AG09309 (cell line): ENCODE measurements at places on chromosomes 3 and 15.
A peak's percentile ranks its signal among the peaks of the same experiment; 100 is the strongest.

DNA sequence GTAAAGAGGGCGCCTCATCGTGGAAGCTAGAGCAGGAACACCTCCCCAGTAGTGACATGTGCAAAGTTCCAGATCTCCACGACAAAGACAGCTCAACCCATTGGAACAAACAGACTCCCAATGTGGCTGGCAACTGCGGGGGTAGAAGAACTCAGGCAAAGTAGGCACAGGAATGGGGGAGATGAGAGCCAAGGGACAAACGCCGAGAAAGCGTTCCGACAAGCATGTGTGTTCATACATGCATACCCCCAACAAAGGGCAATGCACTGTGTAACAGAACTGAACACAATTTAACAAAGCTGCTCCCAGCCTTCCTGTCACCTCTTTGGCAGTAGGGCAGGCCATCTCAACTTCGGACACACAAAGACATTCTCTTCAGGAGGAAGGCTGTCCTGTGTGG lies 11.6 kb downstream of the RCCD1 start:
- no peak for DNase-seq

GRCh38 chr3:24523988-24524727 lies 29.5 kb upstream of the THRB start:
- DNase-seq: no peak

- DNase-seq: no peak
These were observed 65.3 kb downstream of the MEIS2 start for GRCh38 chr15:37034835-37035748.

DNA sequence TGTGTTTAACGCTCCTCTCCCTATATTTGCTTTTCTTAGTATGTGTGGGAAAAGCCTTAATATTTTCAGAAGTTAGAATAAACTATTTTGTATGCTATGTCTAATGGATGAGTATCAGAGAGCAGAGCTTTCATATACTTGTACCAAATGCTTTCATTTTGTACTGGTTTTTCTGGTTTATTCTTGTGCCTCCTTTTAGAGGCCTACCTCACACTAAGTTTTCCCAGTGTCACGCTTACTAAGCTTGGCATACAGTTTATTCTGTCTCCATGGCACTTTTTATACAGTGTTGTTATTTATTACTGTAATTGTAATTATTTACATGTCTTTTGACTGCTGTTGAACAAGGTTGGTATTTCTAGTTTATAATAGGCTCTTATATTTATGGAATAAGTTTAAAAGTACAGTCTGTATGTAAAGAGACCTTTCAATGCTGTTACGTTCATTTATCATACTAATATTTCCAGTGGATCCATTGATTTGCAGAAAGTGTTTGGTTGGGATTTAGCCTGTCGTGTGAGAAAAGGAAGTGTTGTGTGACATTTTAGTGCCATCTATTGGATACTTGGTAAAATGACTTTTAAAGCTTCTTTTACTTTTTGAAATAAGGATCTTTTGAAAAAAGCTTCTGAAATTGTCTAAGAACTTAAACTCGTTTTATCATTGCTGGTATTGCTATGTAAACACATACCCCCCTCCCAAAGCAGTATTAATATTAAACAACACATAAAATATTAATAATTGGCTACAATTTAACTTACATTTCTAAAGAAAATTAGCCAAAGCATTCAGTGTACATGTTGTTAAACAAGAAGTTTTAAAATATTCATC lies 5.2 kb upstream of the EBLN2 start:
- DNase-seq: peak; percentile 25

DNA sequence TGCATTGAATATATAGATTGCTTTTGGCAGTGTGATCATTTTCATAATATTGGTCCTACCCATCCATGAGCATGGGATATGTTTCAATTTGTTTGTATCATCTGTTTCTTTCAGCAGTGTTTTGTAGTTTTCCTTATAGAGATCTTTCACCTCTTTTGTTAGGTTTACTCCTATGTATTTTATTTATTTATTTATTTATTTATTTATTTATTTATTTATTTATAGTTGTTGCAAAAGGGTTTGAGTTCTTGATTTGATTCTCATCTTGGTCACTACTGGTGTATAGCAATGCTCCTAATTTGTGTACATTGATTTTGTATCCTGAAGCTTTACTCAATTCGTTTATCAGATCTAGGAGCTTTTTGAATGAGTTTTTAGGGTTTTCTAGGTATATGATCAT lies 478.2 kb downstream of the UNC13C start:
- no peak for DNase-seq

DNA sequence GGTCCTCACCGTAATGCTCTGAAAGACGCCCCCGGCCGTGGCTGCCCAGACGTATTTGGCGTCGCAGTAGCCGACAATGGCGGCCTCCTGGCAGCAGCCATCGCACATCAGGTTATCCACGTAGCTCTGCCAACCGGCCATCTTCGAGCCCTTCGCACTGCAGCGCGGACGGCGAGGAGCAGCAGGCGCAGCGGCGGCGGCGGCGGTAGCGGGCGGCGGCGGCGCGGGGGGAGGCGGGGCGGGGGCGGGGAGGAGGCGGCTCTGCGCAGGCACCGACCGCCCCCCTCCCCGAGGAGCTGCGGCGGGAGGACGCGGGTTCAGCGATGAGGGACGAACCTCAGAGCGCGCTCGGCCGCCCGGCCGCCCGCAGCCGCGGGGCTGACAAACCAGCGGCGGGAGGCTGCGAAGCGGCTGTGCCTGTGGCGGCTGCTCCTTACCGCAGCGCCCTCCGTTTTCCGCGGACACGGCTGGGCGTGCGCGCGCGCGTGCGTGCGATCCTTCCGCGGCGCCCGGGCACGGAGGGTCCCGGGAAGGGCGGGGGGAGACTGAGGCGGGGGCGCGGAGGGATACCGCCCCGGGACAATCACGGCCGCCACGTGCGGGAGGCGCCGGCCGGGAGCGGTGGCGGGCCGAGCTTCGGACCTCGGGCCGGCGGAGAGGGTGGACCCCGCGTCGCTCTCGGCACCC lies at the start of gene PFN2:
Gene PFN2 (minus strand): TSS at position 180 of the 687 bp plus-strand sequence. CDS start 39 bp downstream, at position 141.
- DNase-seq: no peak

DNA sequence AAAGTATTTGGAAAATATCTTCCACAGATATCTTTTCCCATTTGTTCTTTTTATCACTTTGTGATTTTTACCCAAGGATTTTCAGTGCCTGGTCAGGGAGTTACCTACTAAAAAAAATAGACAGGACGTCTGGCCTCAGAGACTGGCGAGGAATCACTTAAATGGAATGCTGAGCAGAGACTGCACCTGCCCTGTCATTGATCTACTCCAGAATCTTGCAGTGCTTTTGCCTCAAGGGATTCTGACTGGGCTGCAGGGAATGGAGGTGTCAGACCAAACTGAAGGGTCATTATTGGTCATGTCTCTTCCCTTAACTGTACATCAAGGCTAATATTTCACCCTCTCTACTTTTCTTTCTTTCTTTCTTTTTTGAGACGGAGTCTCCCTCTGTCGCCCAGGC lies 12.1 kb upstream of the RYR3 start:
- no peak for DNase-seq

GRCh38 chr15:61116825-61117224 lies 112.3 kb downstream of the RORA start:
- DNase-seq: no peak

GRCh38 chr3:133171831-133172230 lies 133.6 kb downstream of the TMEM108 start:
- no peak for DNase-seq

DNA sequence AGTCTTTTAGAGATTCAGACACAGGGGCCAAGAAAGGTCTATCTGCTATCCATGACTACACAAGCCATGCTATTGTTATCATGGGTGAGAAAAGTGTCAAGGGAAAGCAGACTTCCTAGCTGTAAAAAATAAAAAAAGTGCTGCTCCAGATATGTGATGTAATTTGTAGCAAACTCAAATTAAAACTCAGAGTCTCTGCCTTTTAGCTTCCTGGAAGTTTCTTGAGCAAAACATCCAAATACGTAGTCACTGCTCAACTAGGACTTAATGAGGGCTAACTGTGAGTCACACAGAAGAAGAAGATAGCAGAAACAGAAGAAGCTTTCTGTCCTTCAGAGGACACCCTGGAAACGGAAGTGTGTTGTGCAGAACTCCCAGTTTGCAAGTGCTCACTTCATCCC lies 393.4 kb upstream of the NR2F2 start:
- peak; percentile 17 for DNase-seq

GRCh38 chr15:88571153-88571851 lies 24.8 kb upstream of the DET1 start:
- no peak for DNase-seq

DNA sequence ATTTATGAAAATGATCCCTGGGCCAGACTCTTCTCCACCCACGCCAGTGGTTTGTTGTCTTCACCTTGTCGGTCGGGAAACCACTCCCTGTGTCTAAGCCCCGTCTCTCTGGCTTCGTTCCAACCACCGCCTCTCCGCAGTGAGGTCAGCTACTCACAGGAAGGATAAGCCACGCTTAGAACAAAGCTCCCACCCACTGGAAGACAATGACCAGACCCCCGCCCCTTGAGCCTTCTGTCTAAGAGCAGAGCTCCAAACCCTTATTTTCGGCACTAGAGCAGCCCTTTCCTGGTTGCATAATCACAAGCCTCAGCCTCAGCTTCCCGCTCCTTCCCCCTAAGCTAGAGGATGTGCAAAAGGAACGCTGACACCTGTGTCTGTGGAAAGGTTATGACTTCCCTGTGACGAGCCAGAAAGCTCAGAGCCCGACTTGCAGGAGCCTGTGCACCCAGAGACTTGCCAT lies 114.9 kb upstream of the MEF2A start:
- DNase-seq: no peak

DNA sequence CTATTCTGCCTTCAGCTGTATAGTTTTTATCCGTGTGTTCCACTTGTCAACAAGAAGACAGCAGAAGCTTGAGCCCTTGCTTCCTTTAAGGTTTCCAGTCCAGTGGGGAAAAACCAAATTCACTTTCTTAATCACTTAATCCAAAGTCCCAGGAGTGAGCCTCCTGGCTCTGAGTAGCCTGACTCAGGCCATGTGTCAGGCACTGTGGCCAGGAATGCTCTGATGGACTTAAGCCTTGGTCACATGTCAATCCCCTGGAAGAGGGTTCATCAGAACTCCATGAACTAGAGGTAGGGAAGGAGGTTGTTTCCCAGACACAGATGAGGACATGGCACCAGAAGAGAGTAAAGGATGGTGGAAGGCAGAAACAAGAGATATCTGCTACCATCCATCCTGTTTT lies 8.8 kb downstream of the VIPR1 start:
- no peak for DNase-seq

- no peak for DNase-seq
These were observed 12.8 kb upstream of the PDCD7 start for GRCh38 chr15:65146438-65146837.

DNA sequence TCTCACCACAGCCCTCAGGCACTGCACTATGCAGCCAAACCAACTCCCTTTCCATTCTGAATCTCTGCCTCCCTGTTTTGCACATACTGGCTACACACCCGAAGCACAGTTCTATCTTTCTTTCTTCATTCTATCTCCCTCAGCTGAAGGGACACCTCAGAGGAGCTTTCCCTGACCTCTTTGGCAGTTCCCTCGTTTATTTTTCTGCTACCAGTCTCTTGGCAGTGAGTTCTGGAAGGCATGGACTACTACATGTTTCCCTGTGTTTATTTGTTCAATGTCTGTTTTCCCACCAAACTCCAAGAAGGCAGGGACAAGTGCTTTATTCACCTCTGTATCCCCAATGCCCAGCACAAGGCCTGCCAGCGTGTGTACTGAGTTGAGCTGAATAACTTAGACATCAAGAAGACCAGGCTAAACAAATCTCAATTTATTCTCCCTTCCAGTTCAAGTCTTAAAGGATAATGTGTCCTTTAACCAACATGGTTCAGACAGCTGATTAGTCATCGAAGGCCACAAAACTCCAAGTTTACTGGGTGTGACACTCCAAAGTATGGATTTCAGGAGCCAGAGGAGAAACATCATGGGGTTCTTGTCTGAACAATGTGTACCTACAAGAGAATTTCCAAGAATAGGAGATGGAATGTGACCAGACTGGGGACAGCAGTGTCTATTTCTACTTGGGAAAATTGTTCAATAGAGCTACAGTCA lies 260.1 kb upstream of the CTNNB1 start:
- no peak for DNase-seq

- no peak for DNase-seq
These were observed 68.4 kb downstream of the CRTC3 start for GRCh38 chr15:90598031-90598577.

DNA sequence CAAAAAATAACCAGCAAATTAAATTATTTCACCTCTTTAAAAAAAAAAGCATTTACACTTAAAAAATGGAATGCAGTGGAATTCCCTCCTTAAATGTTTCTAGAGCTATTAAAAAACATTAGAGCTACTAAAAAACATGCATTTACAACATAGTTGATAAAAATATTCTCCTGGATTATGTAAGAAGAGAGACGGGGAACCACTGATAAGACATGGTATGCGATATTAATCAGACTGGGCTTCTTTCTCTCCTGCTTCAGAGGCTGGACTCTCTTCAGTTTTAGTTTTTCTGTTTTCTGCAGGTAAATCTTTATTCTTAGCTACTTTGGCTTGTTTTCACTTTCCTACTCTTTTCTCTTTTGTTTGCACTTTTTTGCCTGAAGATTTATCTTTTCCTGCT lies 40.4 kb upstream of the WDR49 start:
- no peak for DNase-seq

GRCh38 chr15:60703207-60703933 lies 224.4 kb upstream of the ICE2 start:
- no peak for DNase-seq

GRCh38 chr3:39323494-39323893 lies 6.0 kb upstream of the CCR8 start:
- no peak for DNase-seq

DNA sequence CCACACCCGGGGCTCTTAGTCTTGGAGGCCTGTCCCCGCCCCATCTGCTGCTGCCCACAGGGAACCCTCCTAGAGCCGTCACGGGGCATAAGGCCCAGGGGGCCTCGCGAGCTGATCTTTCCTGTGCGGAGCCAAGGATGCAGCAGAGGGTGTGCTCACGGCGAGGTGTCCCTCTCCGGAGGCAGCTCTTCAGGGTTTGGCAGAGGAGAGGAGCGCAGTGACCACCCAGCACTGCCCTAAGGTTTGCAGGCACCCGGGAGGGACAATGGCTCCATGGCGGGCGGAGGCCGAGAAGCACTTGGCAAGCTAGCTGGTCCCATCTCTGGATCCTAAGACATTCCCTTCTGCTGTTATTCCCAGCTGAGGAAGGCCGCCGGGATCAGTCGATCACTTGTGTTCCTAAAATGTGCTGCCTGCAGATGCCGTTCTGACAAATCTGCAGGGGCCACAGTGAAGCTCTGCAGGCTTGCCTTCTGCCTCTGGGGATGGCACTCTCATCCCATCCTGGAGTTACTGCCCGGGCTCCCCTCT lies 47.4 kb upstream of the PCSK6 start:
- DNase-seq: no peak

DNA sequence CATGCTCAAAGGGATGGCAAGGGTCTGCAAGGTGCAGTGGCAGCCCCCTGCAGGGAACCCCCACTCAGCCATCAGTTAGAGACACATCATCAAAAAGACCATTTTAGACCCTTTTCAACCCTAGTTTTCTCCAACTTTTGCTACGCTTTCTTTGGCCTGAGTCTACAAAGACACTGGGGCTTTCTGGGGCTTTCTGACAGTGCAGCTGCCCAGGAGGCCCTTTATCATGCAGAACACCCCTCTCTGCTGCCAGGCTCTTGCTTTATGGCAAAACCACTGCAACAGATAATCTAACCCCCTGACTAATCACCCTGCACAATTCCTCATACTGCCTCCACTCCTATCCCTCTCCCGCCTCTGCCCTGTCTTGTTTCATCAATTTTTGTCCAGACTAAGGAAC lies 2.4 kb downstream of the NMNAT3 start:
- DNase-seq: no peak

- DNase-seq: no peak
These were observed 129.7 kb downstream of the TPRG1 start for GRCh38 chr3:189301479-189301878.

- peak; percentile 18 for DNase-seq
These were observed 611 bp upstream of the LINGO1 start for GRCh38 chr15:77633134-77633912.
